Stomach (tissue), 19 donors: ENCODE measurements at places on chromosomes 11 and 22. TPM values are rescaled to one million over a fixed set of nuclear protein-coding genes. Genes with fewer than 3 reads are reported as not detected.

GRCh38 chr11:104328512-104328907 lies 164.6 kb upstream of the PDGFD start:
- H3K4me3 ChIP-seq, result no peak overlapping the region
- no peaks in the 10 kb centered on the region for H3K36me3 ChIP-seq
- H3K27me3 ChIP-seq, result no peaks in the 10 kb centered on the region

PDGFD gene
- 4.5 TPM for polyA plus RNA-seq

DNA sequence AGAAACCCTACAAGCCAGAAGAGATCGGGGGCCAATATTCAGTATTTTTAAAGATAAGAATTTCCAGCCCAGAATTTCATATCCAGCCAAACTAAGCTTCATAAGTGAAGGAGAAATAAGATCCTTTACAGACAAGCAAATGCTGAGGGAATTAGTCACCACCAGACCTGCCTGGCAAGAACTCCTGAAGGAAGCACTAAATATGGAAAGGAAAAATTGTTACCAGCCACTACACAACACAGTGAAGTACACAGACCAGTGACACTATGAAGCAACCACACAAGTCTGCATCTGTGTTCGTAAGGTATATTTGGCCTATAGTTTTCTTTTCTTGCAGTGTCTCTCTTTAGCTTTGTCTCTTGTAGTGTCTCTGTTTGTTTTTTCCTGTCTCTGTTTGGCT lies 29.0 kb downstream of the TMEM225 start:
- H3K4me1 ChIP-seq, result no peaks in the 10 kb centered on the region
- no peaks in the 10 kb centered on the region for H3K36me3 ChIP-seq
- H3K27ac ChIP-seq, result no peak overlapping the region
- no peaks in the 10 kb centered on the region for H3K27me3 ChIP-seq

MISFA gene
- 1.3 TPM for polyA plus RNA-seq

DNA sequence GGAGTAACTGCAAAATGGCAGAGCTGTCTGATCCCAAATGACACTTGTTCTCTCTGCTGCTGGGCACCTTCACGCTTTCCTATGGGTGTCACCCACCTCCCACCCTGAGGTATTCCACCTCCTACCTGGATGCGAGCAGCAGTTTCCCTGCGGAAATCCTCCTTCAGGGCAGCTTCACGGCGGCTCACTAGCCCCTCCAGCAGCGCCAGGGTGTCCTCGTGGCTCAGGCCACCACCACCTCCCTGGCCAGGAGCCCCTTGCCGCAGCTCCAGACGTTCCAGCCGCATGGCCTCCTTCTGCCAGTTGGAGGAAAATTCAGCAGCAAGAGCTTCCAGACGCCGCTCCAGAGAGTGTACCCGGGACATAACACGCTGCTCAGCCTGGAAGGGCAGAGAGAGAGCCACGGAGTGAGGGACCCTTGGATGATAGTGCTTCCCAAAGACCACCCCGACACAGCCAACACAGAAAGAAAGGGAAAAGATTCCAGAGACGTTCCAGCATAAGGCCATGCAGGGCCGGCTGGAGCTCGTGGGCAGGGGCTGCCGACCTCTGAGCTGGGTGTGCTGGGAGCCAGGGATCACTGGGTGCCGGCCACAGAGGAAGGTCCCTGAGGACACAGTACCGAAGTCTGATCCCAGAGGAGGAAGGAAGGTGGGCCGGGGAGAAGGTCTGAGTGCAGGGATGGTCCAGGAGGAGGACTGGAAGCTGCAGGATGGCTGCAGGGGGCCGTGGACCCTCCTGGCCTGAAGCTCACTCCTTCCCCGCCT lies 13.4 kb downstream of the SUN2 start:
- no peak overlapping the region for H3K27ac ChIP-seq
- no peak overlapping the region for H3K4me3 ChIP-seq
- peaks cover 100% of the 10 kb centered on the region for H3K36me3 ChIP-seq
- no peaks in the 10 kb centered on the region for H3K27me3 ChIP-seq

DNA sequence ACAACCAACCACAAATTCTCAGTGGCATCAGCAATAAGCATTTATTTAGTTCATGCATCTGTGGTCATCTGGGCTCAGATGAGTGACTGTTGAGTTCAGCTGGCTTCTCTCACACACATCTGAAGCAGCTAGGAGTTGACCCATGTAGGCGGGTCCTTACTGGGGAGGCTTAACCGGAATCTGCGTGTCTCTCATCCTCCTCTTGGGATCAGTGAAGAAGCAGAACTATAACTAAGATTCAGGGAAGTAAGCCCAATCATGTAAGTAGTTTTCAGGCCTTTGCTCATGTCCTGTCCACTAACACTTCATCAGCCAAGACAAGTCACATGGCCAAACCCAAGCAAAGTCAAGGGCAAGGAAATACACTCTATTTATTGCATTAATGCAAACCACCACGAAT lies 236.2 kb downstream of the C11orf87 start:
- no peaks in the 10 kb centered on the region for H3K27me3 ChIP-seq
- H3K4me3 ChIP-seq, result no peak overlapping the region
- no peaks in the 10 kb centered on the region for H3K4me1 ChIP-seq
- no peak for DNase-seq
